ENCODE measurements at places on chromosomes 5 and 9.

DNA sequence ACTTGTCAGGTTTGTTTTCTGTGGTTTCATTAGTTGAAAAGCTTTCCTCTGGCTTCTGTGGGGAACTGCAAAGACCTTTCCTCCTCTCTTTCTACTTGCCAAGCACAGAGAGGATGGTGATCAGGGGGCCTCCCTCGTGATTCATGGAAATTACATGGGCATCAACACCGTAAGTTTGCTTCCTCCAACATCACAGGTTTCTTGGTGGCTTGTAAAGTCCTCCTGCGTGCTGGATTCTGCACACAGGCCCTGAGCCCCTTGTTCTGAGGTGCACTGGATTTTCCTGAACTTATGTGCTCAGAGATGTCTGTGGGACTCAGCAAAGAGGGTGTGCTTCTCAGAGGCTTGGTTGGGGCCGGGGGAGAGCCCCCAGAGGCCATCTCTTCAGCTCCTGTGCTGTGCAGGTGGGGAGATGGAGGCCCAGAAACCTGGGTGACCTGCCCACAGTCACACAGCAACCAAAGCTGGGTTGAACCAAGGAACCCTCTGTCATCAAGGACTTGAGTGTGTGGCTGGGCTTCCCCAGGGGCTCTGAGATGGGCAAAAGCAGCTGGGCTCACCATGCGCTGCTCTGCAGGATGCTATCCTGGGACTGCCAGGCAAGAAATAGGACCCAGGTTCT lies 36.5 kb downstream of the RGS3 start:
- no peak for DNase-seq

DNA sequence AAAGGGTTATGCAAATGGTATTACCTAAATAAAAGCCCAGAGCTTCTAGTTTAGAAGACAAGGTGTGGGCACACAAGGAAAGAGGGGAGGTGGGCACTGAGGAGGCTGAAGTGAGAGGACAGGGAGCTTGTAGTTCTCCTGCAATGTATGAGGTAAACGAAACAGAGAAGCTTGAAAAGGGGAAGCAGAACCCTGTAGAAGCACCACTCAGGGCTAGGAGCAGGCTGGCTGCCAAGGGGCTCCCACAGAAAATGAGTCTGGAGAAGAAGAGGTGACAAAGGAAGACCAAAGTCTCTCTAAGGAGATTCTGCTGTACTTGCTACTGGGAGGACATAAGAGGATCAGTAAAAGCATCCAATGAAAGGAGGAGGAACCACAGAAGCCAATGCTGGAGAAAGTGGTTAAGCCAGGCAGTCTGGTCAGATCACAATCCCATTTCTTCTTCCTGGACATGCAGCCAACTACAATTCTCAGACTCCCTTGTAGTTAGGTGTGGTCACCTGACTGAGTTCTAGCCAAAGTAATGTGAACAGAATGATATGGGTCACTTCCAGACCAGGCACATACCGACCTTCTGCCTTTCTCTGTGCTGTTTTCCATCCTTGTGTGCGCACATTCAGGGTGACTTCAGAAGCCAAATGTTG lies 174.5 kb upstream of the MAP3K1 start:
- peak; percentile 48 for DNase-seq

GRCh38 chr5:10724781-10725507 lies 36.1 kb downstream of the DAP start:
- no peak for DNase-seq

DNA sequence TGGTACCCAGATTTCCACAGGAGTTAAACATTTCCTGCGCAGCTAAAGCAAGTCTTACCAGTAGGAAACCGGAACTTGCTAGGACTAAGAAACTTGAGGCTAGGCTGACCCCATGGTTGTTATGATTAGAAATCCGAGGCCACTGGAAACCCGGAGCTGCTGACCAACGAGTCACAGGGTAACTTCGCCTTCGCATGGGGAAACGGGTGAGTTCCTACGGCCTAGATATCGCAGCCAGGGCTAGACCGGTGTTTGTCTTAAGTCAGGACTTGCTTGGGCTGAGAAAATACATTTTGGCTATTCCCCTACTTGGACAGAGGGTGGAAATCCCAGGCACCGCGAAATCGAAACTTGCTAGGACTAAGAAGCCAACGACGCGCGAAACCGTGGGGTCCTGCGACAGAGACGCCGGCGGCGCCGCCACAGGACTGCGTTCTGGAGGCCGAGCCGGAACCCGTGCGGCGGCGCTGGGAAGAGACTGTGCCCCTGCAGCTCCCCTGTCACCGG lies 1.6 kb upstream of the ANXA2R start:
- peak; percentile 58 for DNase-seq

- no peak for DNase-seq
Measured at GRCh38 chr9:15104826-15105420, 194.7 kb upstream of the FREM1 start.

- no peak for DNase-seq
Measured at GRCh38 chr5:147481874-147482705, 27.8 kb downstream of the DPYSL3 start.

GRCh38 chr5:150529555-150529954 lies 21.6 kb downstream of the NDST1 start:
- DNase-seq, result no peak

DNA sequence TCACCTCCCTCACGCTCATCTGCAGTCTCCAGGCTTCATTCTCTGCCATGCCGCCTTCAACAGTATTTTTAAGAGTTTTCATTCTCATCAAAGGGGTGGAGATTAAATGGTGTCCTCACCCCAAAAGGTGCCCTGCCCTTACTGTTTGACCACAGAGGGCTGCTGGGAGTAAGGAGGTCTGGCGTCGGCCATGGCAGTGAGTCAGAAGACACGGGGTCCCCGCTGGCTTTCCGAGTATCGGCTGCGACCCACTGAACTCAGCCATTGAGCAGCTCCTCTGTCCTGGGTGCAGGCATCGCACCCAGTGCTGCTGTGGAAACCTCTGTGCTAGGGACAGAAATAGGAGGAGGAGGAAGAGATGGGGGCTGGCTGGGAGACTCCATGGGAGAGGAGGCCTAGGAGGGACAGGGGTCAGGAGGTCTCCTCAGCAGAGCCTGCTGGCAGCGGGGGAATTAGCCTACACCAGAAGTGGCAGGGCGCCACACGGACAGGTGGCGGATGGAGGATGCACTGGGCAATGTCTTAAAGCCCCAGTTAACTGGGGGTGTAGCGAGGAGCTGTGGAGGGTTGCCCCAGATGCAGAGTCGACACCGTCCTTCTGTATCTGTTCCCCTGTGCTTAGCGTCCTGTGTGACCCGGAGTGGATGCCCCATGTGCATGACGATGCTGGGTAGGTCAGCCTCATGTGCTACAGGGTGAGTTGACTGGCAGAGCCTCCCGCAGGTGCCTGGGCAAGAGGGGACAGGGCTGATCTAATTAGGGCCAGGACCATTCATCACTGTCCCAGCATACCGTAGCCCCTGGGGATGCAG lies 15.4 kb upstream of the PLEKHG4B start:
- DNase-seq, result no peak

DNA sequence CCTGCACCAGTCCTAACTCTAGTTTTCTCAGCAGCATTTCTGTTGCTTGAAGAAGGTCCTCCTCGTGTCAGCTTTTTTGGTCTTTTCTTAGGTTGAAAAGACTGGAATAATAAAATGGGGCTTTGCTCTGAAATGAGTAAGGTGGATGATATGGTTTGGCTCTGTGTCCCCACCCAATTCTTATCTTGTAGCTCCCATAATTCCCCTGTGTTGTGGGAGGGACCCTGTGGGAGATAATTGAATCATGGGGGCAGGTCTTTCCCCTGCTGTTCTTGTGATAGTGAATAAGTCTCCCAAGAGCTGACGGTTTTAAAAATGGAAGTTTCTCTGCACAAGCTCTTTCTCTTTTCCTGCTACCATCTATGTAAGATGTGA lies 53.6 kb downstream of the LIX1 start:
- DNase-seq, result no peak

DNA sequence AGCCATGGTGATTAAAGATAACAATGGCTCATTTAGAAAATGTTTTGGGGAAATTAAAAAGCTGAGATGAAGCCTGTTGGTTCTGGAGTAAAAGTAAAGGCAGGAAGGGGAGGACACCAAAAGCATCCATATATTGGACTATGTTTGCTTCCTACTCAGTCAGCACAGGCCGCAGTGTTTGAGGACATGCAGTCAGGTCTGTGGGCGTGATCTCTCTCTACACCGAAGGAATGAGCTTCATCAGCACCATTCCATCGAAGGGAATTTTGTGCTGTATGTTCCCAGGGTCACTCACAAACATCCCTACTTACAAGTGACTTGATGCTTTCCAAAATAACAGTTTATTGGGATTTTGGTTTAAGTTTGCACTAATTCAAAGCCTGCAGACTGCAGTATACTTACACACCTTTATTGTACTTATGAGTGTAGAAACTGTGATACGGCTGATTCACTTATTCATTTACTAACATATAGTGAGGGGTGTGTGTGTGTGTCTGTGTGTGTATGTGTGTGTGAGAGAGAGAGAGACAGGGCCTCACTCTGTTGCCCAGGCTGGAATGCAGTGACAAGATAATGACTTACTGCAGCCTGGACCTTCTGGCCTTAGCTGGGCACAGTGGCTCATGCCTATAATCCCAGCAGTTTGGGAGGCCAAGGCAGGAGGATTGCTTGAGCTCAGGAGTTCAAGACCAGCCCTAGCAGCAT lies 13.4 kb upstream of the CDK5RAP2 start:
- no peak for DNase-seq

- no peak for DNase-seq
Measured at GRCh38 chr5:21225223-21226064, 1237.4 kb upstream of the CDH18 start.

GRCh38 chr9:112894041-112894440 lies 3.4 kb upstream of the SLC46A2 start:
- DNase-seq, result no peak

DNA sequence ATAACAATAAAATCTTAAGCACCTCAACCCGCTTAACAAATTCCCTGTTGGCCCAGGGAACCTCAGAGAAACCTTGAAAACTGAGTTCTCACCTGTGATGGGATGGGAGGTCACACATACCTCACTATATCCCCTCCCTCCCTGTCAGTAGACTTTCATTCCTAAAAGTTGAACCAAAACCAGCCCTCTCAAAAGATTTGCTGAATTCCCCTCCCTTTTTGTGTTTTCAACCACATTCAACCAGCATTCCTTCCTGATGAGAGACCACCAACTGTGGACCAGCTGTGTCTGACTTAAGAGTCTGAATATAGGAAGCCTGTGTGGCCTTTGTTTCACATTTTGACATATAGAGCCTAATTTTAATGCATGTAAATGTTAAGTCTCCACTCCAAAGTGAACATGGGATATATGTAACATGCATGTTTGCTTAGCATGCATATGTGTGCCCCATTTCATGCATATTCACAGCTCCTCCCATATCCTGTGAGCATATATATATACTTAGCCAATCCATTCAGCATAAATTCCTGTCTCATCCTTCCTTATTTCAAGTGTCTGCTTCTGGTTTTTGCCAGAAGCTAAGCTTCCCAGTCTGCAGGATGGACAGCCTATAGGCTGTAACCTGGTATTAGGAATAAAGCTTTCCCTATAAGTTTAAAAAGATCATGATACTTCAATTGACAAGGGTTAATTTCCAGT lies 604.6 kb downstream of the PTPRD start:
- no peak for DNase-seq

DNA sequence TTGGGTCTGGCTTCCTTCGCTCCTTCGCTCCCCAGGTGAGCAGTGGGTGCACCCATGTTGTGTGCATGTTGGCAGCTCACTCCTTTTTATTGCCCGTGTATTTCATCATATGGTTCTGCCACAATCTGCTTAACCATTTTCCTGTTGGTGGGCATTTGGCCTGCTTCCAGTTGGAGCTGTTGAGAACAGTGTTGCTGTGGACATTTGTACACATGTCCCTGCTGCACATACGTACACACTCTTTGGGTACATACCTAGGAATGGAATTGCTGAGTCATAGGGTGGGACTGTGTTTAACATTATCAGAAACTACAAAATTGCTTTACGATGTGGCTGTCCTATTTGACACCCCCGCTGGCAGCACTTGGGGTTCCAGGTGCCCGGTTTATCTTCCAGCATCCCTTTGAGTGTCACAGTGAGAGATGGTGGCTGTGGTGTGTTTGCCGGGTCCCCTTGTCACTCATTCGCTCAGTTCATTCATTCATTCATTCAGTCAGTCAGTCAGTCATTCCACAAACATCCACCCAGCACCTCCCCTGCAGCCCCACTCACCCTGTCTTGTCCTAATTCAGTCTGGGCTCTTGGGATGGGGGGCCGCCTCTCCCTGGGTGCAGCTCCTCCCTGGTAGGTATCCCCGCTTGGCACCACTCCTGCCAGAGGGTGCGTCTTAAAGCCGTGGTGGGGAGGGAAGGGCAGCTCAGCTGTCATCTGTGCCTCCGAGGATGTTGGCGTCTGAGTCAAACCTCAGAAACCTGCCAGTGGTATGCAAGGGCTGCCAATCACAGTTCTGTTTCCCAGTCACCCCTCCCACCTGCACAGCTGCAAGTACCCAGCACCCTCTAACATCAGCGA lies 7.9 kb upstream of the FIBCD1 start:
- DNase-seq, result no peak

DNA sequence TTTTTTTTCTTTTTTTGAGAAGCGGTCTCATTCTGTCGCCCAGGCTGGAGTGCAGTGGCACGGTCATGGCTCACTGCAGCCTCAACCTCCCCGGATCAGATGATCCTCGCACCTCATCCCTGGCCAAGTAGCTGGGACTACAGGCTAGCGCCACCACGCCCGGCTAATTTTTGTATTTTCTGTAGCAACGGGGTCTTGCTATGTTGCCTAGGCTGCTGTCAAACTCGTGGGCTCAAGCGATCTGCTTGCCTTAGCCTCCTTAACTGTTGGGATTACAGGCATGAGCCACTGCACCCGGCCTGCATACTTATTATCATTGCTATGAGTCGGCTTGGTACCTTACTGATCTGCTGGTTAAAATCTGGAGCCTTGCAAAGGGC lies 790 bp upstream of the IARS1 start:
- peak; percentile 4 for DNase-seq

DNA sequence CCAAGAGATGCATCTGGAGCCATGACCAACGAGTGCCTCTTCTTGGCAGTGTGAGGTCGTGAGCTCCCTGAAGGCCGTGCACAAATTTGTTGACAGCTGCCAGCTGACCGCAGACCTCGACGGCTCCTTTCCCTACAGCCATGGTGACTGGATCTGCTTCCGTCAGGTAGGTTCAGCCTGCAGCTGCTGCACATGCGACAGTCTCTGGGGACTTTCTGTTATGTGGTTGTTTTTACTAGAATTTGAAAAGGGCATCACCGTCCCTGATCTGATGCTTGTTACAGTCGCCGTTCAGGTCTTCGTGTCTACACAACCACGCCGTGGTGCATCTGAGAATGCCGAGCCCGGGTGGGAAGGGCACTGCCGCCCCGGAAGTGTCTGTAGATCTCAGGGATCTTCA lies 36.5 kb upstream of the LRRC14B start:
- no peak for DNase-seq

- no peak for DNase-seq
Measured at GRCh38 chr5:135186662-135187522, 152.9 kb upstream of the PITX1 start.

Data from stimulated activated naive B cell treated with anti-CD40 and anti-IgM and Interleukin-4, amounts not matched to agents 10 μg/mL and 1 μg/mL and 100 μg/mL, for 72 hours (primary cell).